Hematopoietic multipotent progenitor cell treated with erythropoietin and hydrocortisone succinate and interleukin-3 and kit ligand, for 17 days (in vitro differentiated cells): ENCODE measurements at places on chromosomes 12 and 14.
A peak's percentile ranks its signal among the peaks of the same experiment; 100 is the strongest.

GRCh38 chr14:23185063-23185462, 1.6 kb upstream of the SLC7A8 start:
- DNase-seq, result no peak

GRCh38 chr12:53101931-53102781, 1.1 kb upstream of the SOAT2 start:
- no peak for DNase-seq

GRCh38 chr14:77311217-77311616, 9.5 kb downstream of the POMT2 start:
- DNase-seq, result no peak

- DNase-seq, result peak; percentile 25
These were observed 72.4 kb downstream of the TTC9 start for GRCh38 chr14:70714055-70714550.

DNA sequence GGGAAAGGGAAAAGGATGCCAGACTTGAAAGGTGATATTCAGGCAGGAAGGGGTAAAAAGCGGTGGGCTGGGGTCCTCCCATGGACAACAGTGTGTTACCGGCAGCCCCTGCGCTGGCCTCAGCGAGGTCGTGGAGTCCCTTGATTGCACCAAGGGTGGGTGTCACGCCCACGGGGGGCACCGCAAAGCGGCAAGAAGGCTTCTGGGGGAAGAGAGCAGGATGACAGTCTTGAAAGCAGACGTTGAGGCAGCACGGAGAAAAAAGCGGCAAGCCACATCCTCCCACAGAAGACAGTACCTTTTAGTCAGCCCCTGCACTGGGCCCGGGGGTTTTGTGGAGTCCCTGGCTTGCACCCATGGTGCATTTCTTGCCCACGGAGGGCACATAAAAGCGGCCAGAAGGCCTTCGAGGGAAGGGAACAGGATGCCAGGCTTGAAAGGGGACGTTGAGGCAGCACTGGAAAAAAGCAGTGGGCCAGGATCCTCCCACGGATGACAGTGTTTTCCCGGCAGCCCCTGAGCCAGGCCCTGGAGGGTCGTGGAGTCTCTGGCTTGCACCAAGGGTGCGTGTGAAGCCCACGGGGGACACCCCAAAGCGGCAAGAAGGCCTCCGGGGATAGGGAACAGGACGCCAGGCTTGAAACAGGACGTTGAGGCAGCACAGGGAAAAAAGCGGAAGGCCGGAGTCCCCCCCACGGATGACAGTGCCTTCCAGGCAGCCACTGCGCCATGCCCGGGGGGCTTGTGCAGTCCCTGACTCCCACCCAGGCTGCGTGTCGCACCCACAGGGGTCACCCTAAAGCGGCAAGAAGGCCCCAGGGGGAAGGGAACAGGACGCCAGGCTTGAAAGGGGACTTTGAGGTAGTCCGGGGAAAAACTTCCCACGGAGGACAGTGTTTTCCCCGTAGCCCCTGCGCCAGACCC, 162.2 kb upstream of the ALG10B start:
- DNase-seq, result no peak

DNA sequence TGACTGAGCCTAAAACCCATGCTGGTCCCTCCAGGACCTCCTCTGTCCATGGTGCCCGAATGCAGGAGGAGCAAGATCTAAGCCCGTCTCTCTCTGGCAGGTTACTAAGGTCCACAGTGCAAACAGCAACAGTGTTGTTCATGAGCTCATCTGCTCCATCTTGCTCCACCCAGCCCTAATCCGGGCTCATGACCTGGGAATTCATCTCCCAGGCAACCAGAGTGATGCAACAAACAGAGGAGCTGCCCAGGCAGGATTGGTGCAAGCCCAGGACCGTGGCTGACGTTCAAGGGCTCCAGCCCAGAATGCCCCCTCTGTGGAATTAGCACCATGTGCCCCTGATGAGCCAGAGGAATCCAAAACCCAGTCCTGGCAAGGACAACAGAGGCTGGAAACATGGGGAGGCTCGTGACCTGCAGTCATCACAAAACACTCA, 29.9 kb downstream of the HSPB8 start:
- DNase-seq, result no peak

DNA sequence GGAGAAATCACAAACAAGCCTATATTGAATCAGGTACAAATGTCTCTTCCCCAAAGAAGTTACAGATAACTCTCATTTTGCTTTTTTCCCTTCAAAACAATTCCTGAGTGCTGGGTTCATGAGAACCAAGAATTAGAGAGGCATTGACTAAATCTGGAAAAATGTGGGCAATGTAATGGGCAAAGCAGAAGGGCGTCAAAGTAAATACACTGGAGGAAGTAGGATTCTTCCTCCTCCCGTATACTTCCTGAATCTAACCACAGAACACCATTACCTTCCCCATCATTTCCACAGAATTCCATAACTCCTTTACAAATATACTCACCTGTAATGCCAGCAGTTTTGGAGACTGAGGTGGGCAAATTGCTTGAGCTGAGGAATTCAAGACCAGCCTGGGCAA, 3.0 kb upstream of the RBMS2 start:
- DNase-seq, result no peak

- DNase-seq, result no peak
These were observed 59.4 kb downstream of the HELB start for GRCh38 chr12:66361703-66362102.

DNA sequence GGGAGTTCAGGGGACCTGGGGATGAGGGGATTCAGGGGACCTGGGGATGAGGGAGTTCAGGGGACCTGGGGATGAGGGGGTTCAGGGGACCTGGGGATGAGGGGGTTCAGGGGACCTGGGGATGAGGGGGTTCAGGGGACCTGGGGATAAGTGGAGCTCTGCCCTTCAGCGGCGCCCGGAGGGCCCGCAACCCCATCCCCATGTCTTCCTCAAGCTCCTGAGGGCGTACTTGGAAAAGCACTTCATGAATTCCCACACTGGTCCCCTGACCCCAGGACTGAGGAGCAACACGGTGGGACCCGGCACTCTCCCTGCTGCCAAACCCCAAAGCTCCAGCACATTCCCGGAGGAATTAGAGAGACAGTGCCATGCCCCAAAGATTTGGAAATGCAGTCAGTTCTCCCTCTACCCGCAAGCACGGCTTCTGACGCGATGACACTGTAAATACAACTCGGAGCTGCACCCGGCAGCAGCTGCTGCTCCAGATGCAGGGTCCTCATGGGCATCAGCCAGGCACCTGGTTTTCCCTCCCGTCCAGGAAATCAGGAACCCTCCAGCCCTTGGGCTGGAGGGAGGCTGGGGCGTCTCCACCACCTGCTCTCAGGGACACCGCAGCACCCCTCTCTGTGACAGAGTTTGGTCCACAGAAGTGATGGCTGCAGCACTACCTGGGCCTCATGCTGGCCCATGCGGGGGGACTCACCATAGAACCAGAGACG, 32.8 kb upstream of the C14orf180 start:
- DNase-seq, result no peak

DNA sequence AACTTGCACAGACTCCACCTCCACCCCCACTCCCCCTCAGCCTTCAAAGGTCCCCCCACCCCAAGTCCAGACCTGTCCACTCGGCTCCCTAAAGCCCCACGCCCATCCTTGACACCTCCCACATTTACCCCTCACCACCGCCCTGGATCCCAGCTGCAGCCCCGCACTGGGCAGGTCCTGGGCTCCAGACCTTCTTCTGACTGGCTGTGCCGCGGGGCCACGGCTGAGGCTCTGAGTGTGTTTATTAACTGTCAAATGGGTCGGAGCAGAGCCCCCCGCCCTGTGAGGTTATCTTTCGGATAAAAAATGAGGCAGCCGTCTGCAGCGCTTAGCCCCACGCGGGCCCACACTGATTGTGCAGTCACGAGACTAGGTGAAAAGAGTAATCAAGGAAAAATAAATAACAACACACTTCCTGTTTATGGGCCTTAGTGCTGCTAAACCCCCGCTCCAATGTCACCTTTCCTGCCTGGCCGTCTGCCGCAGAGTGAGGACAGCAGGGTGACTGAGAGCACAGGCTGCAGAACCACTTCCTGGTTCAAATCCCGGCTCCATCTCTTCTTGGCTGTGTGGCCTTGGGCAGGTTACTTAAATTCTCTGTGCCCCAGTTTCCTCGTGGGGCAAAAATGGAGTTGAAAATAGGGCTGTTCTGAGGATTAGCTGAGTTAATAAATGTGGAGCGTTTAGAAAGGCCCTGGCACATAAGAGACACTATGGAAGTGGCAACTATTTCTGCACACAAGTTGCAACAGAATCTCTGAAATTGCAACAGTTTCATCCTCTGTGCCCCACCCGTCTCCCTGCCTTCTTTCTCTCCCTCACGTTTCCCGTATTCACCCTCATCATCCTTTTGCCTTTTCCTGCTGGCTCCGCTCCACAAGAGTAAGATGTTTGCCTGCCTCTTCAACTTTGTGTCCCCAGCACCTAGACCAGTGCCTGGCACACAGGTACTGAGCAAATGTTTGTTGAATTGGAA, 9.4 kb downstream of the SETD1B start:
- no peak for DNase-seq
